Activated CD4-positive, alpha-beta T cell treated with anti-CD3 and anti-CD28 coated beads, Interleukin-2, amount 10 ng/mL, durations not matched to agents 7 days and 5 days (primary cell): ENCODE measurements at places on chromosomes 4 and X.

- DNase-seq = no peak
Measured at GRCh38 chr4:26647523-26648224, 63.8 kb downstream of the TBC1D19 start.

GRCh38 chrX:110786486-110786885 lies 9.1 kb downstream of the CHRDL1 start:
- no peak for DNase-seq

- DNase-seq = no peak
Measured at GRCh38 chr4:168773388-168774195, 236.5 kb downstream of the CBR4 start.

DNA sequence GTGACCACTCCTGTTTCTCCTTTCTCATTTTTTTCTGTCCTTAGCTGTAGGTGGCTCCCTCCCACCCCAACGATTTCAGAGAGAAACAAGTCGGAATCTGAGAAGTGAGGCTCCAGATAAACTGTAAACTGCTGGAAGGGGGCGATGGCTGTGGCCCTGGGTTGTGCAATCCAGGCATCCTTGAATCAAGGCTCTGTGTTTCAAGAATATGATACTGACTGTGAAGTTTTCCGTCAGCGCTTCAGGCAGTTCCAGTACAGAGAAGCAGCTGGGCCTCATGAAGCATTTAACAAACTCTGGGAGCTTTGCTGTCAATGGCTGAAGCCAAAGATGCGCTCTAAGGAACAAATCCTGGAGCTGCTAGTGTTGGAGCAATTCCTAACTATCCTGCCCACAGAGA lies 37.7 kb downstream of the ETDC start:
- no peak for DNase-seq

- DNase-seq = no peak
Measured at GRCh38 chr4:55346851-55347255, 811 bp downstream of the SRD5A3 start.

GRCh38 chrX:28851871-28852270 lies 264.6 kb downstream of the IL1RAPL1 start:
- no peak for DNase-seq

DNA sequence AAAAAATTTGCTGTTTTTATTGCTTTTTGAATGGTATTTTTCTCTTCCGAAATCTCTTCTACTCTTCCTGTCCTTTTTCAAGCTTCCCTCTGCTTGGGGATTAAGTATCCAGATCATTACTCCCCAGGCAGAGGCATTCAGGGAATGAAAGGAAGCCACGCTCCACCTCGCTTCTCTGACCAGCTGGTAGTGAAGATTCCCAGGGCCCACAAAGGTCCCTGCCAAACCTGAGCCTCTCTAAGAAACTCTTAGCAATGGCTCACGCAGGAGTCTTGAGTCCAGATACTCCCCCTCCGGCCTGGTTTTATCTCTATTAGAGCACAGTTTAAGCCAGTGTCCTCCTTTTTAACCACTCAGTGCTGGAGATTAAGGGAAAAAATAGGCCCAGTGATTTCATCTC lies 51.4 kb upstream of the SOD3 start:
- no peak for DNase-seq

- DNase-seq = no peak
Measured at GRCh38 chrX:5082705-5083104, 1146.0 kb downstream of the NLGN4X start.

GRCh38 chr4:105281124-105281415 lies 134.4 kb downstream of the TET2 start:
- no peak for DNase-seq

GRCh38 chrX:40727581-40728252 lies 7.6 kb downstream of the MED14 start:
- DNase-seq = no peak

GRCh38 chr4:2948895-2949781 lies 14.1 kb downstream of the NOP14 start:
- DNase-seq = peak; percentile 41
